ENCODE measurements at places on chromosomes 2 and 18.

GRCh38 chr2:238599549-238600505 is 173.1 kb downstream of the ASB1 start:
- no peak for DNase-seq

DNA sequence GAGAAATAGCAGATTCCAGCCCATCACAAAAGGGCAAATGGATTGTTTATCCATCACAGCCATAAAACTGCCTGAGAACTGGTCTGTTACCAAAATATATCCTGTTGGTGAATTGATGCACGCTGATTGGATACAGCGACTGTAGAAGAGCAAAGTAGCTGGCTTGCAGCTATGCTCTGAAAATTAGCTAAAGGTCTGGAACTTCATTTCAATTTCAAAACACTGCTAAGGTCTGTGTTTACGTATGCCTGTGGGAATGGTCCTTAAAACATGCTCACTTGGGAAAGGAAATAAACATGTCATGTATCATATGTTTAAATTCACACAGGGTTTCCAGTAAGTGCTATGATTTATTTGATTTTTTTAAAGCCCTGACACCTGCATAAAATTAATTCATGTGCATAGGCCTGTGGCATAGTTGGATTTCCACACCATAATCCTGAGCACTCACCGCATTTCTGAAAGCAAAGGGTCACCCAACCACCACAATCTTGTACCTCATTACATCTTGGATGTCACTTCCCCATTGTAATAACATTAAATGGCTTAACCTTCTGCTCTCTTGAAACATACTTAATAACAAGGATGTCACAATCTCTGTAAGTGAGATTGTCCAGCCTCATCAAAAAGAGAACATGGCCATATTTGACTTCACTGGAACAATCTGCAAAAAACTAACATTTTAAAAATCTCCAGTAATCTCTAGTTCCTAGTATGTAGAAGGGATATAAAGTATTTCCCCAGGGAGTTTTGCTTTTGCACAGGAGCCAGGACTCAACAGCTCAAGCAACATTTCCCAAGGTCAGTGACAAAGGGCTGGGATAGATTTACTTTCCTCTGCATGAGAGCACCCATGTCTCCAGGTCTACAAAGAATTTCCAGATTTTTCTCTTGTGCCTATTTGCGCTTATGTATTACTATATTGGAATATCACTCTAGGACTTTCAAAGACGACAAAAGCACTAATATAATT is 109.8 kb downstream of the FARSB start:
- no peak for DNase-seq

DNA sequence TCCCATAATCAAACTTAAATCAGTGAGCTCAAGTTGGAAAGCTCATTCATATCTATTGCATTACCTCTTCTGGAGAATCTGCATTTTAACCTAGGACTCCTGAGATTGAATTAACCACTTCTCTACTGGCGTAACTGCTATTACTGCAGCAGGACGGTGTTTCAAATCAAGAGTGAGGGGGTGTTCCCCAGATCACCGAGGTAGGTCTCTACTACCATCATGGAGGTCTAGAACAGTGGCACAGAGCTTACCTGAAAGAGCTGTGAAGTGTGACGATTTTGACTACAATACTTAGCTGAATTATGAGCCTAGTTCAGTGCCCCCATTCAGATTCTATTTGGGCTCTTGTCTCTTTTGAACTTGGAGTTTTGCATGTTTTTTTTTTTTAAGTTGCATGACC is 119.5 kb downstream of the POLE4 start:
- DNase-seq, result no peak

- no peak for DNase-seq
Observed at GRCh38 chr2:204353823-204354222, 191.5 kb upstream of the PARD3B start.
